ENCODE measurements at places on chromosomes 7 and 10.
A peak's percentile ranks its signal among the peaks of the same experiment; 100 is the strongest.

- no peak for DNase-seq
These were observed 87.5 kb upstream of the NRP1 start for GRCh38 chr10:33421789-33422462.

- DNase-seq: no peak
These were observed 231.1 kb upstream of the PRKCQ start for GRCh38 chr10:6811153-6811552.

DNA sequence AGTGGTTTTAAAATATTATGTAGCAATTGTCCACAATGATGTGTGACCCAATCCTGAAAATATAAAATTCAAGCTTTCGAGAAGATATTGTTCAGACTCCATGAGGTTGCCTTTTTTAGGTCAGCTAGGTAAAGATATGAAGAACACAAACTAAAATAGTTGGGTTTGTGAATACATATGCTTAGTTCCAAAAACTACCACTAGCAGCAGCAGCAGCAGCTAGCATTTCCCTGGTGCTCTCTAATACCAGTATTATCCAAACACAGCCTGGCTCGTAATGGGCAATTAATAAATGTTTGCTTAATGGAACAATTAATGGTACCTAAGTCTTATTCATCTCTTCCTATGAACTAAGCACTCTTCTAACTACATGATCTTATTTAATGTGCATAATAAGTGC lies 362.5 kb downstream of the MALRD1 start:
- no peak for DNase-seq

GRCh38 chr10:129055225-129055624 lies 411.8 kb upstream of the MGMT start:
- DNase-seq: no peak

- no peak for DNase-seq
These were observed 159.2 kb downstream of the BTAF1 start for GRCh38 chr10:92082583-92083280.

DNA sequence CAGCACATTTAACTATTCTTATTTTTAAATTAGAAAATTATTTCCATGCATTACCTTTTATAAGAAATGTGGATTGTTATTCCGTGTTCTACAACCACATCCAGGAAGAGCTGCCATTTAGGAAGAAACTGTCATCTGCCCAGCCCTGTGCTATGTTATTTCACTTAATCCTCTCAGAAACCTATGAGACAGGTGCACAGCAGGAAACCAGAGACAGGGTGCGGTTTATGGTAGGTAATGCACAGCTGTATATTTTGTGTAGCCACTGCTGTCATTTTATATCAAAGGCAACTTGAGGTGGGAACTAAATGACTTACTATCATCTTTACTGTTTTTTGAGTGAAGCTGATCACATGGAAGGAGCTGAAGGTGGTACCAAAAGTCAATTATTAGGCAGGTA lies 232.3 kb downstream of the MAGI2 start:
- DNase-seq: no peak

GRCh38 chr7:39667341-39667923 lies 44.1 kb downstream of the RALA start:
- peak; percentile 69 for DNase-seq

DNA sequence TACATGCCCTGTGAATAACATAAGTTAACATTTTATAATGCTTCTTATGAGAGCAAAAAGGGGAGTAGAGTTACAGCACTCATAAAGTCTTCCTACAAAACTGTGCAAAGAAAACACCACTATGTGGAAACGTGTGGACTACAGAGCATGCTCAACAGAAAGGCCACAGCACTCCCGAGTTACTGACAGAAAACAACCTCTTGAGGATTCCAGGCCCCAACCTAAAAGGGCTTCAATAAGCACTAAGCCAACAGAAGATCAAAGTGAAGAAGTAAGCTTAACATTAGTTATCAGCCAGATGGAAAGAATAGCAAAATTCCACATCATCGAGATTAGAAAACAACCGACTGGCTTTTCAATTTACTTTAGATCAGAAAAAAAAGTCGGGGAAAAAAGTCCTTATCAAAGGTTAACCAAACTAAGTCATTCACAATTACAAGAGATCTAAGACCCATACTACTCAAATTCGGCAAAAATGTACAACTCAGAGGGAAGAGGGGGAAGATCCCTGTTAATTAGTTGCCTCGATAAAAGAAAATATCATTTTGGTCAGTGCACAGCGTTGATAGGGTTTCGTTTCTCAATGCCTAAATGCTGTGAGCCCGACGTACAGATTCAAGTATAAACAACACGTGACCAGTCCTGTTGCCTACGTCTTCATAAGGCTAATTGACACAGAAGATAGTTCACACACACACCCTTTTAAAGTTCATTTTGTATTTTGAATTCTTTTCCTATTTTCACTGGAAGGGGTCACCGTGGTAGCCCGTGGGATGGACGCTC lies 1.4 kb downstream of the KBTBD2 start:
- DNase-seq: peak; percentile 71

GRCh38 chr10:77943121-77943901 lies 16.8 kb upstream of the DLG5 start:
- peak; percentile 24 for DNase-seq

GRCh38 chr7:5420881-5421713 lies 2.5 kb downstream of the TNRC18 start:
- no peak for DNase-seq

- DNase-seq: no peak
These were observed 2.0 kb upstream of the DNAJC12 start for GRCh38 chr10:67839951-67840350.

GRCh38 chr10:8568401-8568800 lies 513.9 kb downstream of the GATA3 start:
- DNase-seq: no peak

DNA sequence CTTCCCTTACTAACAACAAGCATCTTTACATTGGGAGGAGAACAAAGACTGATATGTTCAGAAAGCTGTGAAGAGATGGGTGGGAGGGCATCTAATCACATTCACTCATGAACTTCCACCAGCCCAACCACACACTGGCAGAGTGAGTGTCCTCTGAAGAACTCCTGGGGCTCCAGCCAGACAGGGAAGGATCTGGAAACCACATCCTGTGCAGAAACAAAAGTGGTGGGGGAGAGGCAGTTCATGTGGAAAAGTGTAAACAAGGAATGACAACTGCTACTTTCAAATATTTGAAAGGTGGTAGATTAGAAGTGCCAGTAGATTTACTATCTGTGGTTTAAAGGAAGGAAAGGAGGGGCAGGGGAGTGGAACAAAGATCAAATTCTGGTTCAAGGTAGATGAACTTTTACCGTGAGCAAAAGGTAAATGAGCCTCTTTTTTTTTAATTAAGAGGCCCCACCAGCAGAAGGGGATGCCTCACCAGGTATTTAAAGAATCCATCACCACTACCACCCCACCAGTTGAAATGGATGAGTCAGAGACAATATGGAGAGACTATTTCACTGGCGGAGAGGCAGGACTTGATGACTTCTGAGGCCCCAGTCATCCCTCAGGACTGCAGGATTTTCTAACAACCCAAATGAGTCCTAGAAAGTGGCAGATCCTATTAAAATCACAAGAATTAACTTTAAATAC lies 34.5 kb downstream of the GOT1 start:
- peak; percentile 26 for DNase-seq

GRCh38 chr10:100887761-100888296 lies 24.9 kb upstream of the SLF2 start:
- DNase-seq: no peak

GRCh38 chr10:50322077-50322476 lies 70.8 kb upstream of the ASAH2 start:
- DNase-seq: no peak

GRCh38 chr7:155984609-155985405 lies 172.5 kb upstream of the SHH start:
- no peak for DNase-seq

- no peak for DNase-seq
These were observed 1.3 kb downstream of the HMX3 start for GRCh38 chr10:123136806-123137642.

GRCh38 chr10:103280506-103280905 lies 3.6 kb downstream of the INA start:
- DNase-seq: peak; percentile 38

GRCh38 chr10:20911626-20912025 lies 14.5 kb upstream of the NEBL start:
- no peak for DNase-seq

DNA sequence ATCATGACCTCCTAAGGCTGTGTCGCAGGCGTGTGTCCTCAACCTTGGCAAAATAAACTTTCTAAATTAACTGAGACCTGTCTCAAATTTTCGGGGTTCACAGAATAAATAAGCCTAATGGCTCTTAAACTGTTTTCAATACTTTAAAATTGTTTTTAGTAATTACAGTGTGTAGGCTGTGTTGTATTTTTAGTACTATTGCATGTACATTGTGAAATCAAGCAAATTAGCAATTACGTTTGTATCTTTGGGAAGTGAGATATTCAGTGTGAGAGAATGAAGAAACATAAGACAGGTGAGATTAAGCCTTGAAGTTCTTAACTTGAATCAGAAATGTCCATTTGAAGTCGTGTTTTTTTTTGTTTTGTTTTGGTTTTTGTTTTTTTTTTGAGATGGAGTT lies 4.8 kb upstream of the AKR1B10 start:
- DNase-seq: no peak

DNA sequence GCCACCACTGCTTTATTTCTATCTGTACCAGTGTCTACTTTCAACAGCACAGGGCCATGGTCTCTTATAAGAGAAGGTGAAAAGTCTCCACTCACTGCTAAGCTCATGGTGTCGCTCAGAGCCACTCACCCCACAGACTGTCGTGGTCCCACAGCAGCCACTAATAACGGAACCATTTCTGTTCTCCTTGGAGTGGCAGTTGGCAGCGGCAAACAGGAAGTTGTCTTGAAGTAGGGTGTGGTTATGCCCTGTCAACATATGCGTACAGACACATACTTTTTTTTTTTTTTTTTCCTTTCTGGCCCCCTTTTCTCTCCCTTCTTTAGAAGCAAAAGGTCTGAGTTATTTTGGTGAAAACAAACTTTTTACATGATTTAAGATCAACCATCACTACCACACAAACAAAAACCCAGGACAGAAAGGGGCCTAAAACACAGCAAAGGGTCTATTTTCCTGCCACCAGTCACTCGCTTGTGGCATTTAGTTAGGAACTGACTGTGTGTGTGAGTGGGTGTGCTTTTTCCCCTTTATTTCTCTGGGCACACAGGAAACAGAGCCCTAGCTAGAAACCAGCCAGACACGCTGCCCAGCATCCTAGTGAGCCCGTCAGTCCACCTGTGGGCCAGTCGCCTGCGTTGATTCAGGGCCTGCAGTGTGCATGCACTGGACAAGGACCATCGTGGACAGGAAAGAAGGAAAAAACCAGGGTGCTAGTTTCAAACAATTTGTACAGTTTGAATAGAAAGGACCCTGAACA lies 96.7 kb upstream of the EFCAB10 start:
- DNase-seq: no peak

- no peak for DNase-seq
These were observed 58.6 kb upstream of the PRSS1 start for GRCh38 chr7:142690554-142691182.

DNA sequence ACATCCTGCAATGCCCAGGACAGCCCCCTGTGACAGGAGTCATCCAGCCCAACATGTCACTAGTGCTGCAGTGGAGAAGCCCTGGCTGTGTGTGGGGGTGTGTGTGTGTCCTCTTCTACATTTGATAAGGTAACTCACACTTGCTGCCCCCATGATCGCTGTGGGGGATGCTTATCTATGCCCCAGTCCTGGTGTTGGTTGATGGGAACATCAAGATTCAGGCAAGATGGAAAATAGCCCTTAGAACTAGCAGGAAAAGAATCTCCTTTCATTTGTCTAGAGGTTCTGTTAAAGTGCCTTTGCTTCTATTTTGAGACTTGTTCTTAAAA lies 52.4 kb downstream of the TCF7L2 start:
- DNase-seq: no peak

- no peak for DNase-seq
These were observed 64.6 kb upstream of the ELN start for GRCh38 chr7:73963252-73963822.

Measured in G401 (cell line).